ENCODE measurements at places on chromosomes 1 and 21.

GRCh38 chr1:37161171-37161570 is 126.9 kb upstream of the GRIK3 start:
- DNase-seq: no peak

GRCh38 chr1:236161230-236161629 is 18.9 kb downstream of the GPR137B start:
- DNase-seq: no peak

DNA sequence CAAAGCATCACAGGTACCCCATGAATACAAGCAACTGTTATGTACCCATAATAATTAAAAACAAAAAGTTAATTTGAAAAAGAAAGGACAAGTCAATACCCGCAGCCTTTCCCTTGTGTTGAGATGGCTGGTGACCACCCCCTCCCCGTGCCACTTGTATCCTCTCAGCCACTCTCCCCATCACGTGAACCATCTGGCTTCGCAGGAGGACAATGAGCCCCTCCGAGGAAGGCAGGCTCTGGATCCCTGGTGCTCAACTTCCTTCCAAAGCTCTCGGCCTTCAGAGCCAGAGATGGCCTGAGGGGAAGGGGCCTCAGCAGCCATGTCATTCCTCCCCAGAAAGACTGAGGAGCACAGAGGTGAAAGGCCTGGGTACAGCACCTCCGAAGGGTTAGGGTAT is 120.4 kb upstream of the RAB4A start:
- DNase-seq: no peak

DNA sequence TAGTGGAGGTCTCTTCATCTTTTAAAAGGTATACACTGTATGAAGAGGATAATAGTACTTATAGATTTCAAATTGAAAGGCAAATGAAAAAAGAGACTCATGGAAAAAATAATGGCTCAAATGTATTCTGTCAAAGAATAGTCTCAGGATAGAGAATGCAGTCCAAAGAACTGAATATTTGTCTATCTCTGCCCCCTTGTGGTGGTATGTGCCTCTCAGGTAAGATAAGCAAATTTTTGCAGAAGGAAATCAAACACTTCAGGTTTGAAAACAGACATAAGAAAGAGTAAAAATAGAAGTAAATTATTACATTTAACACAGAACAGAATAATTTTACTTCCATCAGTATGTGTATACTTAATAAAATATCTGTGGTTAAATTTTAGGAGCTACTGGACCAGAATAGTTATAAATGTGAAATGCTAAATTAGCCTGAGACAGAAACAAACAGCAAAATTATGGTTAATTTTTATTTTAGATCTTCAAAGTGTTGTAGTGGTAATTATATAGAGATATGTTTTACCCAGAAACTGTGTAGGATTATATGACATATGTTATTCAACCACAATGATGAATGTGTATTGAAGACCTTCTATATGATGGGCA is 164.4 kb upstream of the PALMD start:
- DNase-seq: peak; percentile 26

DNA sequence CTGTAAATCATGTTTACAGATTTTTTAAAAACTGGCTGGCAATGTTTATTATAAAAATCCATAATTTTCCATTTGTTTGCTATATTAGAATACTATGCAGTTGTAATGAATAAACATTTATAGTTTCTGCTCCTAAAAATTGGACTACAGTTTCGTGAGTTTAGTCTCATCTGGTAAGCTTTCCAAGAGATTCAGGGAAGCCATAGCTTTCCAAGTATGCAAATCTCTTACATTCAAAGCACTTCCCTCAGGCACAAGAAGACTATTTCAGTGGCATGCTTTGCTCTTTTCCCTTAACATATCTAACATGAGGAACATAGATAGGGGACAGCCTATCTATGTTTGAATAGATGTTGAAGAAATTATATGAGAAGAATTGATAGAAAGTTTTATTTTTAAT is 77.2 kb downstream of the ADGRL2 start:
- DNase-seq: no peak

DNA sequence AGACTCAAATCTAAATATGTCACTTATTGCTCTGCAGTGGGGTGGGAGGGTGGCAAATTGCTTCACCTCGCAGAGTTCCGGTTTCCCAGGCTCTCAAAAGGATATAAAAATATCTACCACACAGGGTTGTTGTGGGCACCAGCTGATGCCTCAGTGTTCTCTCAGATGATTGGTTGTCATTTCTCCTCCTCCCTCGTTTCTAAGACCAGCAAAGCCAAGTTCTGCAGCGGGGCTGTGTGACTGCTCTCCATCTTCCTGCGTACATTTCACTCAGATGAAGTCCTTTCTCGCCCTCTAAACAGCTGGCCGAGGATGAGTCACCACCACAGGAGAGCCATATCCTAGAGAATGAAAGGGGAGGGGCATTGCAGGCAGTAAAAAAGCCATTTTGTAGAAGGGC is 35.0 kb upstream of the VWA5B1 start:
- no peak for DNase-seq

Data from naive thymus-derived CD8-positive, alpha-beta T cell (primary cell).